ENCODE measurements at places on chromosomes 5 and 9.

GRCh38 chr5:62692946-62693713, 114.5 kb downstream of the LRRC70 start:
- DNase-seq, result no peak

- DNase-seq, result no peak
These were observed 5.5 kb downstream of the TENT4A start for GRCh38 chr5:6718718-6719117.

GRCh38 chr5:57989378-57989777, 470.5 kb downstream of the PLK2 start:
- no peak for DNase-seq

- no peak for DNase-seq
These were observed 1037.0 kb downstream of the NR2F1-AS1 start for GRCh38 chr5:92544036-92544435.

GRCh38 chr5:2130361-2130760, 247.6 kb upstream of the IRX4 start:
- no peak for DNase-seq

DNA sequence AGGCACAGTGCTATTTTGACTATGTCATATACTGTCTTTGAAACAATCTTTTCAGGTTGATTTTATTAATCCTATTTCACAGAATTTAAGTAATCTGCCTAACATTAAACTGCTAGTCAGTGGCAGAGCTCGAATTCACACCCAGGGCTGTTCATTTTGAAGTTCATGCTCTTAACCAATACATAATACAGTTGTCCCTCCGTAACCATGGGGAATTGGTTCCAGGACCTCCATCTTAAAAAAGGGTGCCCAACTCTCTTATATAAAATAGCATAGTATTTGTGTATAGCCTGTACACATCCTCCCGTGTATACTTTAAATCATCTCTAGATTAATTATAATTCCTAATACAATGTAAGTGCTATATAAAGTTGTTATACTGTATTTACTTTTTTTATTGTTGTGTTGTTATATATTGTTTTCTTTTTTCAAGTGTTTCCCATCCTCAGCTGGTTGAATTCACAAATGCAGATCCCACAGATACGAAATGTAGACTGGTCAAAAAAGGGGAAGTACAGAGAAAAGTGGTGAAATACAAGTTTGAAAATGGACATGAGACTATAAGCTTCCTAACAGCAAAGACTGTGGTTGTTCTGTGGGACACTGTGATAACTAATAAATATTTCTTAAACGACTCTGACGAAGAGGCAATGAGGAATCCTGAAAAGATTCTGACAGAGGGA, 18.3 kb downstream of the RFX3 start:
- no peak for DNase-seq

DNA sequence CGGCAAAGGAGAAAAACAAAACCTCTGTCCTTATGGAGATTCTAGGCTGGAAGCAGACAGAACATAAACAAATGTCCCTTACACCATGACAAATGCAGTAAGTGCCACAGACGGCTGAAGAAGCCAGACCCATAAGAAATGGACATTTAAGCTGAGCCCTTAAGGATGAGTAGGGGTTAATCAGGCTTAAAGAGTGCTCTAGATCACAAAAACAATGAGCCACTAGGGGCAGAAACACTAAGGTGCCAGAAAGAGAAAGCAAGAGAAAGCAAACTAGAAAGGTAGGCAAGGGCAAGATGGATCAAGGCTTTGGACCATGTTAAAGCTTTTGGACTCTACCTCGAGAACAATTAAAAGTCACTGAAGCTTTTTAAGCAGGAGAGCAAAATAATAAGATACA, 326.9 kb upstream of the WWC1 start:
- DNase-seq, result no peak

DNA sequence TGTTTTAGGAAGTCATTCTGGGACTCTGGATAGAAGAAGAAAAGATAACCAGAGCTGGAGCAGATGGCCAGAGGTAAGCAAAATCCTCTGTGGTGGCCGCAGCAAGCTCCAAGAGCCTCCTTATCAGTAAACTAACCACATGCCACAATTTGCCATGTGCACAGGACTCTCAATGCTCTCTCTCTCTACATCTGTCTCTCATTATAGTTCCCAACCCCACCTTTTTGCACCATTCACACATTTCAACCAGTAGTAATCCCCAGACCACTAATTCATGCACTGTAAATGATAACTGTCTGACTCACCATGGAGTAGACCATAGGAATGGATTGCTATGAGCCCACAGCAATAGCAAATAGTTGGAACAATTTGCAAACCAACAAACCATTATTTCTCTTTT, 526.1 kb downstream of the TLR4 start:
- no peak for DNase-seq

DNA sequence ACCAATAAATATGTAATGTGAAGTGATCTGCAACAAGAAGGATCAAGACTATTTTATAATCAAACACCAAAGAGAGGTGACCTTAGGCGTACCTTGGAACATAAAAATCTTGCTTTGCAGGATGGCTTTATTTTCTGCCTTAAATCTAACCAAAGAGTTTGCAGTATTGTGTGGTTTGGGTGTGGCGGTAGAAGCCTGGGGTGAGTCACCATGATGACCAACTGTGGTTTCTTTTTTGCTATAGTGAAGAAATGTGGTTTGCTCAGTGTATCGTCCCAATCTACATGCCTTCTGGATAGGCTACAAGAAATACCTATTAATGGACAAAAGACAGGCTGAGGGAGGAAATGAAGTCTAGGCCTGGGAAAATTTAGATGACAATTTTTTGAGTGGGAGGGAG, 5.1 kb upstream of the CAST start:
- DNase-seq, result no peak

DNA sequence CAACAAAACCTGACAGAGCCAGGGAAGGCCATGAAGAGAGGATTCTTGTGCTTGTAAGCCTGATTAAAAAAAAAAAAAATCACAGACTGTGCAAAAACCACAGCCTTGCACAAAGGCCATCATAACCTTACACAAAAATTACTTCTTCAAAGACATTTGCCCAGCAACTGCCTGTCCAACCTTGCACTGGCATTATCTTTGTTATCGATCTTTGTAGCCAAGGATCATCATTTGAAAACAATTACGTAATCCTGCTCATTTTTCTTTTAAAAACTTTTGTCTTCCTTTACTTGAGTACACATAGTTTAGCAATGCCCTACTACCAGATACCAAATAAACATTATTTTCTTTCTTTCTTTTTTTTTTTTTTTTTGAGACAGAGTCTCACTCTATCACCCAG, 125.1 kb downstream of the TEX10 start:
- DNase-seq, result no peak

GRCh38 chr5:1889321-1890065, 6.8 kb upstream of the IRX4 start:
- DNase-seq, result no peak

- no peak for DNase-seq
These were observed 726.0 kb downstream of the DNAH5 start for GRCh38 chr5:13218518-13218917.

DNA sequence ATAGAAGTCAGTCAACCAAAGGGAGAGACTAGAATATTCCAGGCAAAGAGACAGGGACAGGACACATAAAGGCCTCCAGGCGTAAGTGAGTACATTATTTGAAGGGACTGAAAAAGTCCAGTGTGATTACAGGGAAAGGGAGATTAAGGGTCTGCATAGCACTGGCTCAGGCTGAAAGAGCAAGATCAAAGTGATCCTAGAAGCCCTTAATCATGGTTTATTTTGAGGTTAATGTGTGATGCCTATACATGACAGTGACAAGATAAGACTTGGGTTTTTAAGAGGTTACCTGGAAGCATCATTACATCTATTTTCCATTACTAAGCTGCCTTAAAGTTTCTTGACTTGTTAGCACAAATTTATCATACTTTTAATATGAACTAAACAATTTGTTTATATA, 25.8 kb downstream of the LMBRD2 start:
- no peak for DNase-seq

GRCh38 chr5:35860686-35861085, 4.0 kb downstream of the IL7R start:
- no peak for DNase-seq

DNA sequence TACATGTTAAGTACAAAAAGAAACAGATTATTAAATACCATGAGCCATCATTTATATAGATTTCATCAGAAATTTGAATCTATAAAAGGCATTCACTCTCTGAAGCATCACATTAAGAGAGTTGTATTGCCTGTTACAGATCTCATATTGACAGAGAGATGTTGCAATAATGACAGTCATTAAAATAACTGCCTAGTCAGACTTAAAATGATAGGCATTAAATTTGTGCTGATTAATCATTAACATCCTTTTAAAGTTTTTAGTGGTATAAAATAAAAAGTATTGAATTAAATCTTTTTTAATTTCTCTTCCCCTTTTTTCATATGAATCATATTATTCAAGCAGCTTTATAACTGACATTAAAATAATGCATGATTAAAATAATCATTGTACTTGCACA, 404.9 kb upstream of the FAM174A start:
- no peak for DNase-seq

DNA sequence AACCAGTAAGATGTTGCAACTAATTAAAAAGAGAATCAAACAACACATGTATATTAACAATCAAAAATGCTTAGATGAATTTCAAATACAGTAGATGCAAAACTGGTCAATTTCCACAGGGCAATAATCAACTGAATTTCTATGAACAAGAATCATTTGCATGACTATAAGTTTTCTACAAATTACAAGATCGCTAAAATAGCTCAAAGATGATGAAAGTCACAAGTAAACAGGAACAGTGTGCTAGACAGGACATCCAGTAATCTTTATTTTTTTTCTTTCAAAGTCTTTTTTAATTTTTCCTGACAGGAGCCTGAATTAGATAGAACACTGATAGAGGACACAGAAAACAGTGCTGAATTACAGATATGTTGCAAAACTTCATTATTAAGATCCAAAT, 608.2 kb upstream of the DAB2 start:
- no peak for DNase-seq

- no peak for DNase-seq
These were observed 115.8 kb downstream of the EFNA5 start for GRCh38 chr5:107554776-107555424.

DNA sequence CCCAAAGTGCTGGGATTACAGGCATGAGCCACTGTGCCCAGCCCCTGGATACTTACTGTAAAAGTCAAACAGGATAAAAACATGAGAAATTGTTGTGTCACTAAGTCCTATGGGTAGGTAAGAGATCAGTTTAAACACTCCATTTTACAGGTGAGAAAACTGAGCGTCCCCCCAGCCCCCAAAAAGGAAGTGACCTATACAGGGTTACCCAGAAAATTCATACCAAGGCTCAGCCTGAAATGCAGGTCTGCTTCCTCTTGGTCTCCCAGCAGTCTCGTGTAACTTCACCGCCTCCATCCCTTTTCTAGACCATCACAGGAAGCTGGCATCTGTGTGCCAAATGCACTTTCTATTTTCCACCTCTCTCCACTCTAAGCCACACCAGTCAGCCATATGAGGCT, 57.2 kb downstream of the TMOD1 start:
- DNase-seq, result no peak

DNA sequence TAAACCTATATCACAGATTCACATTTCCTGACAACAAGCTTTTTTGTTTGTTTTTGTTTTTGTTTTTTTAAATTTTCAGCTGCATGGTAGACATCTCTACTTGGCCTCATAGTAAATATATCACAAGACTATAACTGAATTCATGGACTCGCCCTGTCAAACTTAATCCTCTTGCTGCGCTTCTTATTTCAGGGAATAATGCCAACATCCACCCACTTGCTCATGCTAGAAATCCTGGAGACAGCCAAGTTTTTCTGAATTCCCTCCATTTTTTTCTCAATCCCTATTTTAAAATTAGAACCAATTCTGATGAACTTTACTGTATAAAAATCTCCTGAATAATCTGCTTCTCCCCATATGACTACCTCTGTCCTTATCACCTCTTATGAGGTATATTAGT, 283.6 kb upstream of the RPS23 start:
- no peak for DNase-seq

- no peak for DNase-seq
These were observed 38.4 kb downstream of the HRH2 start for GRCh38 chr5:175696139-175696854.

GRCh38 chr5:38932854-38933408, 87.1 kb downstream of the OSMR start:
- no peak for DNase-seq

GRCh38 chr9:120397453-120397852, 182.5 kb downstream of the CDK5RAP2 start:
- DNase-seq, result no peak

GRCh38 chr5:34487159-34487879, 168.8 kb upstream of the RAI14 start:
- DNase-seq, result no peak

GRCh38 chr5:124740071-124740470, 6.4 kb downstream of the ZNF608 start:
- DNase-seq, result no peak

GRCh38 chr5:17891881-17892280, 257.6 kb downstream of the TAF11L14 start:
- DNase-seq, result no peak

DNA sequence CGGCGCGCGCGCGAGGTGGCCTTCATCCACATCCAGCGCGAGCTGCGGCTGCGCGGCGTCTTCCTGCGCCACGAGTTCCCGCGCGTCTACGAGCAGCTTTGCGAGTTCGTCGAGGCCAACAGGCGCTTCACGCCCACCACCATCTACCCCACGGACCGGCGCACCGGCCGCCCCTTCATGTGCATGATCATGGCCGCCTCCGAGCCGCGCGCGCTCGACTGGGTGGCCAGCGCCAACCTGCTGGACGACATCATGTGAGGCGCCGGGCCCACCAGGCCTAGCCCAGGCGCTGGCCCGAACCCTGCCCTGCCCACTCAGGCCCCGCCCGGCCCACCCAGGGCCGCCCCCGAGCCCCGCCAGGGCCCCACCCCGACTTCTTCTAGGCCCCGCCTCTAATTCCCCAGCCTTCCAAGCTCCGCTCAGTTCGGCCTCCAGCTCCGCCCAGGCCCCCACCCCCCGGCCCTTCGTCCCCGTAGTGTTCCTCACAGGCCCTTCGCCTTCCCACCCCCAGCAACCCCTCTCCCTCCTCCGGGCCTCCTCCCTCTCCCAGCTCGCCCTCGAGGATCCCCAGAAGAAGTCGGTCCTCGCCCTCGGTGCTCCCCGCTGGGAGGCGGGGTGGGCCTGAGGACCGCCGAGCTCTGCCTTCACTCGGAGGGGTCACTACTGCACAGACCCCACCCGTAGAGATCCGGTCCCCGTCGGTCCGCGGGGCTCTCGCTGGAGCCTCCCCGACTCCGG, 2.0 kb upstream of the PHPT1 start:
- peak; percentile 81 for DNase-seq

GRCh38 chr5:54883374-54884194, 101.8 kb downstream of the ESM1 start:
- peak; percentile 68 for DNase-seq

All from suprapubic skin (tissue), 4 donors.